COLO829 (cell line): ENCODE measurements at places on chromosomes 7 and 10.
A peak's percentile ranks its signal among the peaks of the same experiment; 100 is the strongest.

- DNase-seq = no peak
These were observed 572.4 kb upstream of the LRRTM3 start for GRCh38 chr10:66353422-66353821.

- DNase-seq = no peak
These were observed 49.0 kb downstream of the PRLHR start for GRCh38 chr10:118546479-118546878.

DNA sequence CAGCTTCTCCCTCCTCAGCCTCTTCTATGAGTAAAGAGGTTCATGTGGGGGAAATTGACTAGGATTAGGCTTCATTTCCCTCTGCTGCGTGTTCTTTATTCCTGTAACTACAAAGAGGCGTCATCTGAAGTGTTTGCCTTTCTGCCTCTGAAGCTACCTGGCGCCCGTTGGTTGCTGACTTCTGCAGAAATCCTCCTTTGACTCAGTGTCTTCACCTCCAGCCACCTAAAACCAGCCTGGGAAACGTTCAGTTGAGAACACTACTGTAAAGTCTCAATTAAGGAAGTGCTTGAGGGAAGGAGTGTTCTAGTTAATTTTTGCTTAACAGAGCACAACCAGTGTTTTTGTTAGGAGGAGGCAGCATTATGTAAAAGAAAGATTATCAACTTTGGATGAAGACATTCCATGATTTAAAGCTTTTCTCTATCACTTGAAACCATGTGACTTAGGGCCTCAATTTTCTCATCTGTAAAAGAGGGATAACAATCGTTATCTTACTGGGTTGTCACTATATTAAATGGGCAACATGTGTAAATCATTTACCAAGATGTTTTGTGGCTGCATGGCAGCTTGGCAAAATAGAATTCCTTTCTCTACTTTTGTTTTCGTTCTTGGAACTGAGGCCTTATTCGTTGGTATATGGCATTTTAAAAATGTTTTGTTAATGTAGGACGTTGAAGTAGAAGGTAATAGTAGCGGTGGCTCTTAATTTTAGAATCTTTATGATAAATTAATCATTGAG lies 642.9 kb downstream of the SDK1 start:
- DNase-seq = no peak

GRCh38 chr10:133399123-133399601 lies 5.2 kb downstream of the MTG1 start:
- DNase-seq = no peak

DNA sequence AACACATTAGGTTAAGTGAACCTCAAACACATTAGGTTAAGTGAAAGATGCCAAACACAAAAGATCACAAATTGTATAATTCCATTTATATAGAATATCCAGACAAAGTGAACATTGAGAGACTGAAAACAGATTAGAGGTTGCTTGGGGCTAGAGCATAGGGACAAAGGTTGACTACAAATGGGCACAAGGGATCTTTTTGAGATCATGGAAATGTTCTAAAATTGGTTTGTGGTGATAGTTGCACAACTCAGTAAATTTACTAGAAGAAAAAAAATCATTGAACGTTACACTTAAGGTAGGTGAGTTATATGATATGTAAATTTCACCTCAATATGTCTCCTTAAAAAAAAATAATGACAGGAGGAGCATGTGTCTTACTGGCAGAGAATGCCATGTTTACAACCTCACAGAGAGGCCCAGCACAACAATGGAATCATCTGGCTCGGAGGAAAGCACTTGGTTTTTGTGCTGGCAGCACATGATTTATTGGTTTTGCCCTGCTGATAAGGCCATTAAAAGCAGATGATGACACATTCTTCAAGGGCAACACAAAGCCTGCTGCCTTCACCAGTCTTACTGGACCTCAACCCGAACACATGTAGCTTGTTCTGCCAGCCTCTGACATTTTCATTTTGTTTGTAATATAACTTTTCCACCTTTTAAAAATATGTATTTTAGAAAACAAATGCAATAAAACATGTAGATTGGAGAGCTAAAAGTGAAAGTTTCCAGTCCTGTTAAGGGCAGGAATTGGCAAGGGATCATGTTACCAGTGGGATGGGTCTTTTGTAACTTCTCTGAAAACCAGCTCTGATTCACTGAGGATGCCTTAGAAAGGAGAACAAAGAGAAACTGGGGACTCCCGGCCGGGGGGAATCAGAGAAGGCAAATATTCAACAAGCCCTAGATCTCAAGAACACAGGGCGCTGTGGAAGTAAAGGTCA lies 11.9 kb upstream of the LMOD2 start:
- peak; percentile 73 for DNase-seq

DNA sequence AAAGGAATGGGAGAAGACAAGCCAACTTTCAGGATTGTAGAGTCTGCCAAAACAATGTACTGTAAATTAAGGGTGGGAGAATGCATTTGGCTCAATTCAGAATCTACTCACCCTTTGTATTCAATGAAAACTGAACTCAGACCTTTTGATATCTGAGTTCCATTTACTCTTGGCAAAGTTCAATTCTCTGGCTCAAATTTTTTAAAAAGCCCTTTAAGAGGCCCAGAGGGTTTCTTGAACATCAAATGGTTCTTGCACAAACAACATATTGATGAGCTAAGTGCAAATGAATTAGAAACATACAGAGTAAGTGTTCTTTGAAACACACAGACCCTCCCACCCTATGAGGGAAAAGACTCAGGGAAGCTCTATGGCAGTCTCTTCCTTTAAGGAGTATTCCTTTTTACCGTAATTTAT lies 5.2 kb upstream of the XPNPEP1 start:
- no peak for DNase-seq

GRCh38 chr7:23680414-23681405 lies 711 bp downstream of the FAM221A start:
- DNase-seq = no peak

DNA sequence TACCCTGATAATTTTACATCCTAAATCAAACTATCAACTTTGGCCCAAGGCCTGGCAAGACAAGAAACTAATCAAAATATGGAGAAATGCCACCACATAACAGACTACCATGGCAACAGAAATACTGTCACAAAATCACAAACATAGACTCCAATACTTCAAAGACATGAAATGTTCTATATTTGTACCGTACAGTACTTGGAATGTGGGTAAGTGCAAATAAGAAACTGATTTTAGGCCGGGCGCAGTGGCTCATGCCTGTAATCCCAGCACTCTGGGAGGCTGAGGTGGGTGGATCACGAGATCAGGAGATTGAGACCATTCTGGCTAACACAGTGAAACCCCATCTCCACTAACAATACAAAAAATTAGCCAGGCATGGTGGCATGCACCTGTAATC lies 9.2 kb downstream of the TNPO3 start:
- no peak for DNase-seq

GRCh38 chr10:34699904-34700517 lies 115.1 kb downstream of the PARD3 start:
- DNase-seq = no peak

GRCh38 chr7:75734586-75735458 lies 3.9 kb downstream of the HIP1 start:
- DNase-seq = no peak

DNA sequence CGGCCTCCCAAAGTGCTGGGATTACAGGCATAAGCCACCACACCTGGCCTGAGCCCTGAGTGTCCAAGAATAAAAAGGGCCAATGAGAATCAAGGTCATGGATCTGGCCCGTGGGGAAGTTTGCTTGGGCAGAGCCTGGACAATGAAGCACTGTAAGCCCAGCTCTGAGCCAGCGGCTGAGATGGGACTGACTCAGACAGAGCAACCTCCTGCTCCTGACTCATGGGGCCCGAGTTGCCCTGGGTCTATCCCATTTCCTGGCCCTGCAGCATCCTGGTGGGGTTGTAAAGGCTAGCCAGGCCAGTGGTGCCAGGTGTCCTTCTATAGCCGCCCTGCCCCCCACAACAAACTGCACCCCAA lies 5.2 kb upstream of the MYH16 start:
- DNase-seq = peak; percentile 98

GRCh38 chr10:103845972-103846371 lies 9.4 kb downstream of the SH3PXD2A start:
- no peak for DNase-seq

DNA sequence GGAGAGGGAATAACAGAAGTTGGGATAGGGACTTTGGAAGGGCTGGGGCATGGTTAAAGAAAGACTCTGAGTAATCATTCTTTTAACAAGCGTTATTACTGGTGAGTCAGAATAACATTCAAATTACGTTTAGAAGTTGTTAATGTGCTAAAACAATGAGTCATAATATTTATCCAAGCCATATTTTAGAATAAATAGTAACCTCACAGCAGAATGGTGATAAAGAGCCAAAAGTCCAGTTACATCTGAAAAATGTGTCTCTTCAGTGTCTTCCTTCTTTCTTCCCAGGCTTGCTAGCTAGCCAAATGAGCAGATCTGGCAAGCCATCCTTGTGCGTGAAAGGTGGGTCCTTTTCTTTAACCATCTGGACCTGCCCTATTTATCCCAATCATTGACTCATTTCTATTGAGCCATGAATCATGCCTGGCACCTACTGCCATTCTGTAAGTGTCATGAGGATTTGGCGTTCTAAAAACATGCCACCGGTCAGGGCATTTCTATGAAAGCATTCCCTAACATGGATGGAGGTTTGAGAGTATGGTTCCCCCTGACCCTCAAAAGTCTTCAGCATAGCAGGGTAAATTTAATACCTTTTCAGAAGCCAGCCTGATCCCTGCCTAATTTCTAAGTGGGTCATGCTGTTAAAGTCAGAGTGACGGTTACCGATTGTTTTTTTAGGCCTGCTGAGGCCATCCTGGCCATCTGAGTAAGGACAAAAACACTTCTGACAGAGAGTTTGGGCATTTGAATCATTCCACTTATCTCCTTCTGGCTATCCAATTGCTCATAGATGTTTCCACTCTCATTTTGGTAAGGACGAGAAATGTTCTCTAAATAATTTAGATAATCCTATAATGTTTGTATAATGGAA lies 26.9 kb downstream of the MYPN start:
- DNase-seq = peak; percentile 20
